ENCODE measurements at places on chromosomes 11 and 22.

GRCh38 chr11:65645710-65646109 is 7.8 kb downstream of the SIPA1 start:
- peaks cover 10% of the 10 kb centered on the region for H3K36me3 ChIP-seq
- no peak overlapping the region for H3K27ac ChIP-seq
- peaks cover 2% of the 10 kb centered on the region for H3K4me1 ChIP-seq
- DNase-seq = no peak
- no peak overlapping the region for H3K4me3 ChIP-seq
- no peaks in the 10 kb centered on the region for H3K27me3 ChIP-seq

DNA sequence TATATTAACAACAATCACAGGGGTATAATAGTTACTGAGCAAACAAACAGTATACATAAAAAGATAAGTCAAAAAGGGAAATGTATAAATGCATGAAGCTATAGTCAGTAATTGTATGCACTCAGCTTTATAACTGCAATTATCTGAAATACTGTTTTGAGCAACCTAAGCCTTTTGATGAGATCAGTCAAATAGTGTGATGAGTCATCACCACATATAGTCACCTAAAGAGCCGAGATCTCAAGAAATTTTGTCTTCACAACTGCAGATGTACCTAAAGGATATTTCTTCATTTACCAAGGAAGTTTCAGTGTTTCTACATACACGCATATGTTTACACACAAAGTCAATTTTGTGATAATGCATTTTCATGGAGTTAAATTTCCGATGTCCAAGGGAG is 5.4 kb upstream of the OR51A2 start:
- H3K27ac ChIP-seq = no peak overlapping the region
- no peak for DNase-seq
- no peaks in the 10 kb centered on the region for H3K4me1 ChIP-seq
- H3K36me3 ChIP-seq = no peaks in the 10 kb centered on the region
- H3K4me3 ChIP-seq = no peak overlapping the region
- H3K27me3 ChIP-seq = no peaks in the 10 kb centered on the region

GRCh38 chr11:104796301-104796700 is 102.0 kb downstream of the CASP12 start:
- no peaks in the 10 kb centered on the region for H3K27me3 ChIP-seq
- H3K36me3 ChIP-seq = no peaks in the 10 kb centered on the region
- no peaks in the 10 kb centered on the region for H3K4me1 ChIP-seq
- no peak overlapping the region for H3K27ac ChIP-seq
- no peak overlapping the region for H3K4me3 ChIP-seq

- H3K27ac ChIP-seq = no peak overlapping the region
- H3K36me3 ChIP-seq = no peaks in the 10 kb centered on the region
- H3K27me3 ChIP-seq = no peaks in the 10 kb centered on the region
- H3K4me1 ChIP-seq = no peaks in the 10 kb centered on the region
- no peak for DNase-seq
These were observed 670.0 kb upstream of the CCDC90B start for GRCh38 chr11:83956119-83956697.

DNA sequence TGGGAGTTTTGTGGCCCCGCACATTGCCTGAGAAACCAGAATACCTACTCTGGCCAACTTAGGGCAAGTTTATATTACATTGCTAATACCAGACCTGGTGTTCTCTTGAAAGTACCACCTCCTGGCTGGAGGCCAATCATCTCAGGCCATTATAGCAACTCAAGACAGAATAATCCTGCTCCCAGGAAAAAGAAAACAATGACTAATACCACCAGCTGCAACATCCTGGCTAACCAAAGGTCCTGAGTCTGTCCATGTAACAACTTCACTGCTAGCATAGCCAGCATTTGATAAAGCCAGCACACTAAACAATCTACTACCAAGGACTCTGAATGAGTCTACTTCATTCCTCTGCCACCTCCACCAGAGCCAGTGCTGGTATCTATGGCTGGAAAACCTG is 1298.7 kb upstream of the CNTN5 start:
- H3K36me3 ChIP-seq = no peaks in the 10 kb centered on the region
- H3K4me1 ChIP-seq = no peaks in the 10 kb centered on the region
- H3K27me3 ChIP-seq = no peaks in the 10 kb centered on the region
- no peak overlapping the region for H3K27ac ChIP-seq
- no peak for DNase-seq

DNA sequence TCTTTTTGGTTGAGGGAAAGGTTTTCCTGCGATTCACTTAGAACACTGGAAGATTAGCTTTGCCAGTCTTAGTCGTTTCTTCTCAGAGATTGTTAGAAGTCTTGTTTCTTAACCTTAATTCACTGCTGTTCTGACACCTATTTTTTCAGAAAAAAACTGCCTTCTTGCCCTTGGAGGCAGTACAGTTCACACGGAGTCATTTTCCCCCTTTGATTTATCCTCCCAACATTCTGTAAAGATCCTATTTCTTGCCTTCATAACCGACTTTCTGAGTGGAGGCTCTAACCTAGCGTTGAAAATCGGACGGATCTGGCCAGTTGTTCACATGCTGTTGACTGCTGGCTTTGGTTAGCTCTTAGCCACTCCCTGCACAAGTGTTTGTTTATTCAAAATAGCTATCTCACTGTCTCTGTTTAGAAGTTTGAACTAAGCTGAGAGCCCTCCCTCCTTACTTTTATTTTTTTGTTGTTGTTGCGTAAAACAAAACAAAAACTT is 737 bp downstream of the BCL2L13 start:
- H3K4me3 ChIP-seq = peak overlapping the region; percentile 93
- H3K27ac ChIP-seq = peak overlapping the region; percentile 94
- 0 out of 2 replicates have a peak, but pooled peaks cover 4% of the 10 kb centered on the region for H3K4me1 ChIP-seq
- DNase-seq = peak; percentile 56
- no peaks in the 10 kb centered on the region for H3K36me3 ChIP-seq

GRCh38 chr22:38832005-38832978 is 11.5 kb downstream of the NPTXR start:
- no peak overlapping the region for H3K4me3 ChIP-seq
- no peaks in the 10 kb centered on the region for H3K4me1 ChIP-seq
- no peak for DNase-seq
- H3K36me3 ChIP-seq = no peaks in the 10 kb centered on the region

GRCh38 chr22:35440129-35440528 is 40.2 kb downstream of the MCM5 start:
- no peaks in the 10 kb centered on the region for H3K27me3 ChIP-seq
- H3K36me3 ChIP-seq = no peaks in the 10 kb centered on the region
- no peaks in the 10 kb centered on the region for H3K4me1 ChIP-seq
- no peak overlapping the region for H3K4me3 ChIP-seq
- H3K27ac ChIP-seq = no peak overlapping the region
- DNase-seq = no peak

GRCh38 chr11:79121351-79121750 is 319.5 kb downstream of the TENM4 start:
- H3K36me3 ChIP-seq = no peaks in the 10 kb centered on the region
- no peaks in the 10 kb centered on the region for H3K27me3 ChIP-seq
- no peak for DNase-seq
- peaks cover 26% of the 10 kb centered on the region for H3K4me1 ChIP-seq

- peaks cover 58% of the 10 kb centered on the region for H3K4me1 ChIP-seq
- H3K27me3 ChIP-seq = peaks cover under 1% of the 10 kb centered on the region
- H3K36me3 ChIP-seq = no peaks in the 10 kb centered on the region
- no peak overlapping the region for H3K4me3 ChIP-seq
- DNase-seq = no peak
These were observed 26.4 kb upstream of the OAF start for GRCh38 chr11:120184371-120184945.

- no peak overlapping the region for H3K27ac ChIP-seq
- no peaks in the 10 kb centered on the region for H3K27me3 ChIP-seq
- H3K36me3 ChIP-seq = no peaks in the 10 kb centered on the region
- H3K4me1 ChIP-seq = no peaks in the 10 kb centered on the region
These were observed 35.9 kb upstream of the LYVE1 start for GRCh38 chr11:10604340-10604748.

- peak overlapping the region; percentile 70 for H3K27ac ChIP-seq
- peaks cover 24% of the 10 kb centered on the region for H3K4me1 ChIP-seq
- peaks cover 48% of the 10 kb centered on the region for H3K36me3 ChIP-seq
- DNase-seq = no peak
These were observed 46.7 kb upstream of the SCUBE2 start for GRCh38 chr11:9138133-9138453.

Measured in SK-N-SH (cell line).